ENCODE measurements at places on chromosomes 7 and 10.

- DNase-seq: no peak
Observed at GRCh38 chr10:131177431-131178327, 133.8 kb downstream of the TCERG1L start.

GRCh38 chr7:141076377-141076776 lies 2.5 kb downstream of the TMEM178B start:
- no peak for DNase-seq

DNA sequence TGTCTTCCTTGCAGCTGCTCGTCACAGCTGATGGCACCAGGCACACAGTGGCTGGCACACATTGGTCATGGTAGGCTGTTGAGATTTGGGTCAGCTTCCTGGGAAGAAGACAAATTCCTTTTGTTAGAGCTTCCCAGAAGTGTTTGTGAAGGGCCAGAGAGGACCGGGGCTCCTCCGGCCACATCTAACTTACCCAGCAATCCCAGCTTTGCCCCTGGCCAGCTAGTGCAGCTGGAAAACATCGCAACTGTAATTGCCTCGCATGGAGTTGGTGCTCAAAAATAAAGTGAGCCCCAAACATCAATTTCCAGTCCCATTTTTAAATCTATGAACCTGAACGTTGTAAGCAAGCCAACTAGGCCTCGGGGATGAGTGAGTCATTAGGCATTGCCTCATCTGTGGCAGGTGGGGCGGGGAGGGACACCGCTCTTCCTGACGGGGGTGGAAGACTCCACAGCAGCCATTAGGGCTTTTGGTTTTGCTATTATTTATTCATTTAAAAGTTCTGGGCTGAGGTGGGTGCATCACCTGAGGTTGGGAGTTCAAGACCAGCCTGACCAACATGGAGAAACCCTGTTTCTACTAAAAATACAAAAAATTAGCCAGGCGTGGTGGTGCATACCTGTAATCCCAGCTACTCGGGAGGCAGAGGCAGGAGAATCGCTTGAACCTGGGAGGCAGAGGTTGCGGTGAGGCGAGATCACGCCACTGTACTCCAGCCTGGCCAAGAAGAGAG lies 12.4 kb downstream of the CPA5 start:
- peak; percentile 76 for DNase-seq

GRCh38 chr7:3218411-3219225 lies 82.4 kb upstream of the SDK1 start:
- DNase-seq: no peak

DNA sequence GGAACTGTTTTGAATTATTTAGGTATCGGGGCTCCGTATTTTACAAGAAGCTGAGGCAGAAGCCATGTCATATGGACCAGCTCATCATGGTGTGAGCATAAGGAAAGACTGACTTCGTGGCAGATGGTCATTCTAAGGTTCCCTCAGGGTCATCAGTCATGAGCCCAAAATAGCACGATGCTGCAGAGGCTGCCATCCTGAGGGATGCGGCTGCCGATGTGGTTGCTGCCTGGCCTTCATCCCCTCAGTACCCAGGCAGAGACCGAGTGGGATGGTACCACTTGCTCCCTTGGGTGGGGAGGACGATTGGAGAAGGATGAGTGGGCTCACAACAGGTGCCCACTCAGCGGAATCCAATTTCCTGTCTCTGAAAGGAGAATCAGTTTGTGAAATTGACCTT lies 490.3 kb downstream of the SDK1 start:
- DNase-seq: no peak

DNA sequence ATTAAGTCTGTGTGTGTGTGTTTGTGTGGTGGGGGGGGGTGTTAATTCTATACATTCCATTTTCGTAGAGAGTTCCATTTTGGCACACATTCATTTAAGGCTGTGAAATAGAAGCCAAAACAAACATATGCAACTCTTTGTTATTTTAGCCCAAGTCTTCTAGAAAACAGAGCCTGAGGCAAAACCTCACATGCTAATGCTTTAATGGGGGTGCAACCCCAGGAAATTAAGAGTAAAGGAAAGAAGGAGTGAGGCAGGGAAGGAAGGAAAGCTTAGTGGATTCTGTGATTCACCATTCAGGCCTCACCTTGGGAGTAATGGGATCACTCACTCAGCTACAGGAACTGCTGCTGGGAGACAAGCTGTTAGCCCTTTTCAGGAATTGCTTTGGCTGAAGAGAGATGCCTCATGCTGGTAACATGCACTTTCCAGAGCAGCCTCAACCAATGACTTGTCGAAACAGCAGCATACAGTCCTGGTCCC lies 73.0 kb upstream of the CTTNBP2 start:
- DNase-seq: peak; percentile 10

- DNase-seq: peak; percentile 63
Observed at GRCh38 chr10:93081834-93082233, 8.1 kb downstream of the CYP26A1 start.

- DNase-seq: no peak
Observed at GRCh38 chr10:43569681-43570080, 4.7 kb downstream of the ZNF239 start.

GRCh38 chr10:59670269-59670668 lies 39.4 kb downstream of the SLC16A9 start:
- DNase-seq: no peak

GRCh38 chr7:92461027-92462003 lies 14.0 kb downstream of the GATAD1 start:
- peak; percentile 13 for DNase-seq

DNA sequence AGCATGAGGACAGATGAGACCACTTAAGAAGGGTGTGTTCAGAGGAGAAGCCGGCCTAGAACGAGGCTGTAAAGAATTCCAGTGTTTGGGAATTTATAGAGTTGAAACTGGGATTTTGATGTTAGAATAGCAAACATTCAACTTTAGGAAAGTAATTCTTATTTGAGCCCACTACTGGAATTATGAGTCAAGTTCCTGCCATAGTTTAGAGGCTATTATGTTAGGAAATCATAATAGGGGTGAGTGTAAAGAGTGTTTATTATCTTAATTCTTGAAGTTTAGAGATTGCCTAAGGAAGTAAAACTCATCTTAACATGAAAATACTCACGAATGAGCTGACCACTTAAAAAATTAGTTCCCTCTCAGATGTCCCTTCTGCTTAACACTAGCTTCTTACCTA lies 2.1 kb downstream of the CBLL1 start:
- no peak for DNase-seq

DNA sequence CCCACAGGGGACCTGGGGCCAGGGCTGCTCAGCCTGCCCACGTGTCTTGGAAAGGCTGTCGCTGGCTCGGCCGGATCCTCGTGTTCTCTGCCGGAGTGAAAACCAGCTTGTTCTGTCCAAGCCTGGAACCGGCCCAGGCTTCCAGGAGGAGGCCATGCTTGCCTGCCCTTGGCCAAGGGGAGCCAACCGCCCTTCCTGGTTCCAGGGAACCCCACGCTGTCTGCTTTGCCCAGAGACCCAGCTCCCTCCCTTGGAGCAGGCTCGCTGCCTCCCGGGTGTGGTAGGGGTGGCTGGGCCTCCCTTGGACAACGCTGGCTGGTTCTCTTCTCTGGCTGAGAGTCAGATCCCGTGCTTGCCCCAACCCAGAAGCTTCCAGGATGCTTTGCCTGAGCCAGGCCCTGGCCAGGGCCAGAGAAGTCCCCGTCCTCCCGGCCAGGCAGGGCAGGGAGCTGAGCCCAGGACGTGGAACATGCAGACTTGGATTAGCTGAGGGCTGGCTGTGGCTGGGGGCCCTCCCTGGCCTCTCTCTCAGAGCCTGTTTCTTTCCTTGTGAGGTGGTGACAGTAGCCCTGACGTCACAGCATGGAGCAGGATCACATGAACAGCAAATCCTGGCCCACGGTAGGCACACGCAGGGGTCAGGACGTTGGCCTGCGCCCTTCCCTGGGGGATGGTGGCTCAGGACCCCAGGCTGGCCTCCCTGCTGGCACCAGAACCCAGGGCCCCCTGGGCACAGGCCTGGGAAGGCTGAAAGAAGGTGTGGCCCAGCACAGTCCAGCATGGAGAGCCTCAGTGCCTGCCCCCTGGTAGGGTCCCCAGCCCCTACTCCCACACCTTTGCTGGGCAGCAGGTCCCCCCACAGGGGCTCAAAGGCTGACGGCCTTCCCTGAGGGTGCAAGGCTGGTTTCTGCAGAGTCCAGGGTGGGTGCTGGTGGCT lies 67.5 kb downstream of the PWWP2B start:
- DNase-seq: no peak

GRCh38 chr7:142240546-142240945 lies 17.3 kb downstream of the PRSS58 start:
- DNase-seq: no peak

DNA sequence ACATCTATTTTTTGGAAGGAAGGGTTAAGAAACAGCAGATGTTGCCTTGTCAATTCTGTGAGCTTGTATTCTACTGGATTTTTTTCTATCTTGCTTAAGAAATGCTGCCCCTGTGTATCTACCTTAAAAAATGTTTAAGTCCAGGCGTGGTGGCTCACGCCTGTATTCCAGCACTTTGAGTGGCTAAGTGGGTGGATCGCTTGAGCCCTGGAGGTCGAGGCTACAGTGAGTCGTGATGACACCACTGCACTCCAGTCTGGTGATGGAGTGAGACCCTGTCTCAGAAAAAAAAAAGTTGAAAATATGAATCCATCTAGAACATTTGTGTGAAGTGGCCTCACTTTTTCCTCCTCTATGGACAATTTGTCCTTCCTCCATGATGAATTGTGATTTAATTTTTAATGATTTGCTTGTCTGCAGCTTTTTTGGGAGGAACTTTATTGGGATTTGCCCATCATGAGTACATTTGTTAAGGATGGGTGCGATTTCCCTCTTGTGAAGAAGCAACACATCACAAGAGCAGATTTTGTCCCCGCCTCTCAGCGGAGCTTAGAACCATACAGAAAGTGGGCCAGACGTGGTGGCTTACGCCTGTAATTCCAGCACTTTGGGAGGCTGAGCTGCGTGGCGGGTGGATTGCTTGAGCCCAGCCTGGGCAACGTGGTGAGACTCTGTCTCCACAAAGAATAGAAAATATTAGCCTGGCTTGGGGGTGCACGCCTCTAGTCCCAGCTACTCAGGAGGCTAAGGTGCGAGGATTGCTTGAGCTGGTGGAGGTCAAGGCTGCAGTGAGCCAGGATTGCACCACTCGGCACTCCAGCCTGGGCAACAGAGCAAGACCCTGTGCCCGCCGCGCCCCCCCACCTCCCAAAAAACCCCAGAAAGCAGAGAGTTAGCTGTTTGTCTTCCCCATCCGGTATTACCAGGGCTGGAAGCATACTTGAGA lies 57.7 kb downstream of the DNAJB6 start:
- DNase-seq: no peak

DNA sequence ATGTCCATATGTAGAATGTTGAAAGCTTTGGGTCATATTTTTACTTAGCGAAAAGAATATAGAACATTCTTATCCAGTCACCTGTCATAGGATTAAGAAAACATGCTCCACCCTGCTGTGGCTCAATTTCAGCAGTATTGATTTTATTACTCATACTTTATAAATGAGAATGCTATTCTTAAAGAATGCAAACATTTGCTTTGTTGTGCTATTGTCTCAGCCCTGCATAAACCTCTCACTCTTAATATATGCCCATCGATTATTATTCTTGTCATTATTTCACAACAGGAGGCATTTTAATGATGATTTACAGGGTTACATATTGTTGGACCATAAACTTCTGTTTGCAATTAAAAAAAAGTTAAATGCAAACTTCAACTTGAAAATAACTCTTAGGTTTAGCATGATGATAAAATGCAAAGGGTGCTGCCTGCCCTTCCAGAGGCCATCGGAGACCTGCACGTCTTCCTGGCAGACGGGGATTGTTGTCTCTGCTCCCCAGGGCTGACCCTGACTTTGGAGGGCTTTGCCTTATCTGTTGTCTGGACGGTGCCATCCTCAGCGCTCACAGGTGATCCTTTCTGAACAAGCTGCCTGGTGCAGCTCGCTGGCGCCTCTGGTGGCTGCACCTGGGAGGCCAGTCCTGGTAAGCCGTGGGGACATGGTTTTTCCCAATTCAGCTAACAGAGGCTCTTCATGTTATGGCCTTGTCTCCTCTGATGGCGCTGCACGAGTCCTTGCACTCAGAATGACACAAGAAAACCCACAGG lies 50.0 kb upstream of the SHH start:
- DNase-seq: no peak

Measured in non-pigmented ciliary epithelial cell (primary cell).